ENCODE measurements at places on chromosomes 7 and 10.

- DNase-seq = no peak
These were observed 94.7 kb downstream of the ZNRF2 start for GRCh38 chr7:30379131-30379530.

DNA sequence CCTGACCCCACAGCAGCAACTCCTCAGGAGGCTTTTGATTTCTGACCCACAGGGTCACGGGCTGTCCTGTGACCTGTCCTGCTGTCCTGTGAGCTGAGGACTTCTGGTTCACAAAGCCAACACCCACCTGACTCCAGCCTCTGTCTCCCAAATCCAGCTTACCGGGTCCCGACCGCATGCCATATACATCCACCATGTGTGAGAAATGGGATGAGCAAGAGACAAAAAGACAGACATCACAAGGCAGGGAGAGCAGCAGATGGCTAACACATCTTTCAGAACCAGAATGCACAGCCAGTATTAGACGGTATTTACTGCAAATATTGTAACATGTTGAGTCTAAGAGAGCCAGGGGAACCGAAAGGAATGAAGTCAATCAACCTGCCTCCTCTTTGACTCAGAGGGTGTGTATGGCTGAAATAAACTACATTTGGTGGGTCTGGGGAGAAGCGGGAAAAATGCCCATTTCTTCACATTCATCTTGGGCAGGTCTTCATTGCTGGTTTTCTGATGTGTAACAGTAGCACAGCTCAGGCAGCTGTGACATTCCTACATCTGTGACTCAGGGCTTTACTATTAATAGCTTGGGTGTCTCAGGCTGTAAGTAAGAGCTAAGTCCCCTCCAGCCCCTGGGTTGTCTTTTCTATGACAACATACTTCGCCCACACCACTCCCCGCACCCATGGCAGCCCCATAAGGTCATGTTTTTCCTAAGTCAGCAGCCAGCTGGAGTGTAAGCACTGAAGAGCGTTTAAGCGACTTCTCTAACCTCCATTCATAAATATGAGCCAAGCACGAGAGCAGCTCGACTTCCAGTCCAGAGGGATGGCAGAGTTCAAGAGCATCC lies 25.0 kb downstream of the ABLIM1 start:
- no peak for DNase-seq

DNA sequence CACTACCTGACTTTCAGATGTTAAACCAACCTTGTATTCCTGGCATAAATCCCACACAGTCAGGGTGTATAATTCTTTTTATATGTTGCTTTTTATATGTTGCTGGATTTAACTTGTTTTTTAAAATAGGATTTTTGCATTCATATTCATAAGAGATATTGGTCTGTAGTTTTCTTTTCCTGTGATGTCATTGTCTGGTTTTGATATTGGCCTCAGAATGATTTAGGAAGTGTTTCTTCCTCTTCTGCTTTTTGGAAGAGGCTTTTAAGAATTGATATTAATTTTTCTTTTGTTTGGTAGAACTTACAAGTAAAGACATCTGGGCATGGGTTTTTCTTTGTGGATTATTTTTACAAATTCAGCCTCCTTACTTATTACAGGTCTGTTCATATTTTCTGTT lies 93.1 kb downstream of the CARD11 start:
- no peak for DNase-seq

DNA sequence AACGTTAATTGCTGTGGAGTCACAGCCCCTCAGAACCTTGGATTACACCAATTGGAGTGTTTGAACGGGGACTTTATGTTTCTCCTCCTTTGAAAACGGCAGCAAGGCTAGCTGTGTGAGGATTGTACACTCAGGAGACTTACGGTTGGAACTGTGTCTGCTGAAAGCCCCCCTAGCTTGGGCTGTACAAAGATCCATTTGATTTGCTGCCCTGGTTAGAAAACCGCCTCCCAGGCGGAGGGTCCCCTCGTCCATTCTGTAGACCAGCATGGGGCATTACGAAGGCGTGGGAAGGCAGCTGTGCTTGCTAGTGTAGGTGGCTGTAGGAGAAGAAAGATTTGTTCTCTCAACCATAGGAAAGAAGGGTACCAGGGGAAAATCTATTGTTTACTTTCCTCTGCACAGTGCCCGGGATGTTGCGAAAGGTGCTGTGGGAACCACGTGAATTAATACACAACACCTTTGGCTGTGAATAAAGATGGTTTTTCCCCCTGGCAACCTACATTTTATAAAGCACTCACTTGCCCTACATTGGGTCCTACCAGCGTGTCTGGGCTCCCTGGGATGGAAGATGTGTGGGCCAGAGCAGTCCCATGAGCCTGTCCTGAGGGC lies 73.4 kb upstream of the BTBD16 start:
- no peak for DNase-seq

GRCh38 chr7:85130702-85131101 lies 56.2 kb downstream of the SEMA3D start:
- no peak for DNase-seq

- no peak for DNase-seq
These were observed 36.7 kb downstream of the SPAM1 start for GRCh38 chr7:123961771-123962170.

Measured in hematopoietic multipotent progenitor cell treated with erythropoietin and hydrocortisone succinate and interleukin-3 and kit ligand, for 15 days (in vitro differentiated cells).